Activated naive CD8-positive, alpha-beta T cell treated with anti-CD3 and anti-CD28 coated beads for 36 hours (primary cell): ENCODE measurements at places on chromosomes 12 and 14. TPM values are rescaled to one million over a fixed set of nuclear protein-coding genes. Genes with fewer than 3 reads are reported as not detected.

GRCh38 chr12:69534389-69534822 is 50.9 kb upstream of the CCT2 start:
- H3K27ac ChIP-seq, result peak overlapping the region; percentile 52
- no peak overlapping the region for H3K4me3 ChIP-seq
- peaks cover 20% of the 10 kb centered on the region for H3K4me1 ChIP-seq
- H3K27me3 ChIP-seq, result no peaks in the 10 kb centered on the region
- peak; percentile 46 for DNase-seq

Gene DLGAP5
- total RNA-seq, result 69.2 TPM

Gene TEX52
- total RNA-seq, result not detected

Gene DHRS2
- total RNA-seq, result 10.4 TPM

DNA sequence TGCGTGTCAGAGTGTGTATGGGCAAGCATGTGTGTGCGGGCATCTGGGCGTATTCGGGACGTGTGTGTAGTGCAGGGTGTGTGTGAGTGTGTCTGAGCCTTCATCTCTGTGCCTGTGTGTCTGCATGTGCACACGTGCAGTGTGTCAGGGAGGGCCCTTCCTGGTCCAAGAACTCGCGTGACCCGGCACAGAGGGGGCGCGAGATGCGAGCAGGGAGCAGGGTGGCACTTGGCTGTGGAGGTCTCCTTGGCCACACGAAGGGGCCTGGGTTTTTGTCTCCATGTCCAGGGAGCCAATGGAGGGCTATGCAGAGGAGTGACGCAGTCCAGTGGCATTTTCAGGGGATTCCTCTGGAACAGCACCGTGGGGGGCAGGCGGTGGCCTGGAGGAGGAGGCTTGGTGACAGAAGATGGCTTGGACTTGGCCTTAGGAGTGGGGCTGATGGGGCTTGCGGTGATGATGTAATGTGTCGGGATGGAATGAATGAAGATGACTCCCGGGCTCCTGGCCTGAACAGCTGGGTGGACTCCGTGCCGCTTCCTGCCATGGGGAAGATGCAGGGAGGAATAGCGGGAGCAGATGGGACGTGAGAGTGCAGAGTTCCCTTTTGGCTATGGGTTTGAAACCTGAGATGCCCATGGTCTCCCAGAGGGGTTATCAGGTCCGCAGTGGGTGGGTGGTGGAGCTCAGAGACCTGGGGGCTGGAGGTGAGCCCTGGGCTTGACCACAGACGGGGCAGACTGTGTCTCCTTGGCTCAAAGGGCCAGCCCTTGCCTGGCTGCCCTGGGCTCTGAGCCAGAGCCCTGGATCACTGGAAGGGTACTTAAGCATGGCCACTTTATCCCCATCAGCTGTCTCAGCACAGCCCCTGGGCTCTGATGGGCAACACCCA is 208.3 kb downstream of the PHETA1 start:
- no peak for DNase-seq
- no peak overlapping the region for H3K27ac ChIP-seq
- no peaks in the 10 kb centered on the region for H3K4me1 ChIP-seq
- no peak overlapping the region for H3K4me3 ChIP-seq
- H3K36me3 ChIP-seq, result no peaks in the 10 kb centered on the region
- H3K27me3 ChIP-seq, result no peaks in the 10 kb centered on the region

Gene TAS2R9
- total RNA-seq, result not detected

DNA sequence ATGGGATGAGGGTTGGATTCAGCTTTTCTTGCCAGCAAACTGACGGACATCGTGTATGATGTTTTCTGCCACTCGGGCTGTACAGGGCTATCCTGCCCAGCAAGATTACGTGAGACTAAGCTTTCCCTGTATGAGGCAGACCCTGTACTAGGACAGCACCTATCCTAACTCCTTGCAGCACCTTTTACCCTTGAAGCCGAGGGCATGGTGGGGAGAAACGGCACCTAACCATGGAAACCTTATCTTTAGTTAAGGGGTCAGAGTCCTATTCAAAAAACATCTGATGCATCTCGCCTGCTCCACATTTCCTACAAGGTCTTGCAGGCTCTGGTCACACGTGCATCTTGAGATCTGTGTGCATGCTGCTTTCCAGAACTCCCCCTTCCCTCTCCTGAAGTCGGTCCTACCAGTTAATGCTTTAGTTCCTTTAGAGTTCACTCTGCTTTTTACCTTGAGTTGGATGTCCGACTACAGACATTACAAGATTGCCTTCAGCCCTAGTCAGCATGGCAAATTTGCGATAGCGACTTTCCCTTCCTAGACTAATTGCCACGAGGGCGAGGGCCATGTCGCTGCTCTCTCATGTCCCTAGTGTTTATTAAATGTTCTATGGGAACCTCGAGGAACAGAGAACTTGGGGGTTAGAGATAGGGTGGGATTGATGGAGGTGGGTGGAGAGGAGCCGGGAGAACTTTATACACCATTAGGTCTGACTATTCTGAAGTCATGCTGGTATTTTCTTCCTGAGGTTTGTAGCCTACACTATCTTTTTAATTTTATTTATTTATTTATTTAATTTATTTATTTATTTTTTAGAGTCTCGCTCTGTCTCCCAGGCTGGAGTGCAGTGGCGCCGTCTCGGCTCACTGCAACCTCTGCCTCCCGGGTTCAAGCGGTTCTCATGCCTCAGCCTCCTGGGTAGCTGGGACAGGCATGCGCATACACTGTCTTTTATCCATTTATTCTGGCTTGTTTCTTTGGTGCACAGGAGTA is 6.6 kb downstream of the RAN start:
- H3K27me3 ChIP-seq, result no peaks in the 10 kb centered on the region
- H3K4me3 ChIP-seq, result no peak overlapping the region
- peaks cover 41% of the 10 kb centered on the region for H3K36me3 ChIP-seq
- DNase-seq, result no peak
- H3K4me1 ChIP-seq, result peaks cover 55% of the 10 kb centered on the region
- peak overlapping the region; percentile 61 for H3K27ac ChIP-seq

- no peak for DNase-seq
- no peaks in the 10 kb centered on the region for H3K36me3 ChIP-seq
- H3K27me3 ChIP-seq, result peaks cover 12% of the 10 kb centered on the region
Measured at GRCh38 chr12:85036733-85037132, 582 bp downstream of the LRRIQ1 start.

Gene KRT85
- not detected for total RNA-seq

Gene PTGER2
- total RNA-seq, result 20.8 TPM

DNA sequence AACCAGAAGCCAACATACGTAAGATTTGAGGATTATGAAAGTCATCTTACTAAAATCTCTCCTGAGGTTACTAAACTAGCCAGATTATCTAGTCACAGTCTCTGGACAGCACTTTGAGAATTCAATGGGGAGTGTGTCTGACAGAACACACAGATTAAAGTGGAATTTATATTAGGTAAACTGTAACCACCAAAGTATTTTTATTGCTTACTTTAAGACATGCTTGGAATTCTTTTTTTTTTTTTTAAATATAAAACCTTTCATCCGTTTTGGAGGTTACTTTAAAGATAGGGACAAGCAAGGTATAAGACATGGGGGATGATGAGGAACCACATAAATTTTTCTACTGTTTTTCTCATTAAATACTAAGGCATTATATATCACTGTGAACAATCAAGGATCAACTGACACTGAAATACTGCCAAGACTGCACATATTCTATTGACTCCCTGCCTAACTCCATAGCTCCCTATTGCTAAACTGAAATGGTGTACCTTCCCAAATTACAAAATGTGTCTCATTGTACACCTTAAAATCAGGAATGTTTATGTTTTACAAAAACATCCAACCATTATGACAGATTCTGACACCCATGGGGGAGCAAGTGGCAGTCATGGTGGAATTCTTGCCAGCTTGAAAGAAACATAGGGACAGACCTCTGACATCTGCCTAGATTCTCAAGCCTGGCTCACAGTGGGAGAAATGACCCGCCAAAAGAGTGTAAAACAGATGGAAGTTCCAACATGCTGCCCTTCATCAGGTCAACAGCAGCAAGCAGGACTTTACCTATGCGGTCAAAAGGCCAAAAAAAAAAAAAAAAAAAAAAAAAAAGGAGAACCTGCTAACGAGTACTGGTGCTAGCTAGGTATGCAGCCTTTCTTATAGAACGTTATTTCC is 239.3 kb downstream of the MED13L start:
- H3K4me1 ChIP-seq, result peaks cover 17% of the 10 kb centered on the region
- H3K4me3 ChIP-seq, result no peak overlapping the region
- H3K27me3 ChIP-seq, result no peaks in the 10 kb centered on the region
- no peak for DNase-seq
- no peak overlapping the region for H3K27ac ChIP-seq

Gene KLRD1
- 2.0 TPM for total RNA-seq

Gene MSI1
- 0.60 TPM for total RNA-seq

GRCh38 chr14:64732536-64733120 is 28.4 kb downstream of the PLEKHG3 start:
- H3K4me3 ChIP-seq, result no peak overlapping the region
- no peak for DNase-seq
- no peaks in the 10 kb centered on the region for H3K27me3 ChIP-seq
- no peaks in the 10 kb centered on the region for H3K4me1 ChIP-seq

DNA sequence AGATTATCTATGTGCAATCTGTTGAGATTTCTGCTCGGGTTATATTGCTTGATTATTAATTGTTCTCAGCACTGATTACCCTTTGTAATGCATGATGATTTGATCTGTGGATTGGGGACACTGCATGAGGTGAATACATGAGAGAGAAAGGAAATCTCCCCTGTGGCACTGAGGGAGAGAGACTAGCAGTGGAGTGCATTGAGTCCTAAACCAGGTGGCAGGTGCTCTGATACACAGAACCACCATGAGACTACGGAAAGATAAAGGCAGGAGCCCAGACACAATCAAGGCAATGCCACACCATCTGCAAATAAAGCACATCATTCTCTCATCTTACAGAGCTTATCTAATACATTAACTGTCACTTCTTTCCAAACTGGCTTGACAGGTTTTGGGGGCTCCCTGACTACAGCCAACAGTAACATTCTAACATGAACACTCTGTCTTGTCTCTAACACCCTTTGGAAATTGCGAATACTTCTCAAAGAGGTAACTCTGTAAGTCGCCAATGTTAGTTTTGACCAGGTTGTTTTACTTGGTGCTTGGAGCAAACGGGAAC is 37.6 kb upstream of the TSPAN8 start:
- H3K27me3 ChIP-seq, result no peaks in the 10 kb centered on the region
- no peak overlapping the region for H3K4me3 ChIP-seq
- DNase-seq, result no peak
- H3K4me1 ChIP-seq, result no peaks in the 10 kb centered on the region

DNA sequence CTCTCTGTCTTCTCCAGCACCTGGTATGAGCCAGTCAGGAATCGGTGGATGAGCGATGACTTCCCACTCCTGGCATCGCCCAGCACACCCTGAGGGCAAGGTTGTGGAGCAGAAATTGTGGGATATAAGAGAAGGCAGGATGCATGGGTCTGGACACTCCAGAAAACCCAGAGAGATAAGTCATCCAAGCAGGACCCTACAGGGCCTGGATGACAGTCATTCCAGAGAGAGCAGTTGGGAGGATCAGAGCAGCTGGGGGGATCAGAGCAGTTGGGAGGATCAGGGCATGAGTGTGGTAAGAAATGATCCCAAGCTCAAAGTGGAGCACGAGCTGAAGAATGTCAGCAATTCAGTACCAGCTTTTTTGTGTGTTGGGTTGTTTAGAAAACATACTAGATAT is 4.0 kb downstream of the AGAP2 start:
- no peak overlapping the region for H3K4me3 ChIP-seq
- peak overlapping the region; percentile 31 for H3K27ac ChIP-seq
- peaks cover 14% of the 10 kb centered on the region for H3K4me1 ChIP-seq
- no peak for DNase-seq
- H3K27me3 ChIP-seq, result no peaks in the 10 kb centered on the region
- peaks cover 7% of the 10 kb centered on the region for H3K36me3 ChIP-seq

- H3K4me3 ChIP-seq, result no peak overlapping the region
- H3K27me3 ChIP-seq, result peaks cover 1% of the 10 kb centered on the region
- no peak overlapping the region for H3K27ac ChIP-seq
- no peak for DNase-seq
- H3K36me3 ChIP-seq, result no peaks in the 10 kb centered on the region
Measured at GRCh38 chr12:100753837-100754236, 40.7 kb upstream of the ANO4 start.

GRCh38 chr12:25151476-25151875 is 43.5 kb downstream of the DNAI7 start:
- H3K4me3 ChIP-seq, result no peak overlapping the region
- H3K4me1 ChIP-seq, result peaks cover 10% of the 10 kb centered on the region
- no peaks in the 10 kb centered on the region for H3K27me3 ChIP-seq
- DNase-seq, result no peak
- no peaks in the 10 kb centered on the region for H3K36me3 ChIP-seq

GRCh38 chr12:104748356-104748755 is 209.7 kb downstream of the SLC41A2 start:
- no peak overlapping the region for H3K4me3 ChIP-seq
- peaks cover 4% of the 10 kb centered on the region for H3K36me3 ChIP-seq
- peaks cover 28% of the 10 kb centered on the region for H3K4me1 ChIP-seq

Gene SERPINA10
- not detected for total RNA-seq

DNA sequence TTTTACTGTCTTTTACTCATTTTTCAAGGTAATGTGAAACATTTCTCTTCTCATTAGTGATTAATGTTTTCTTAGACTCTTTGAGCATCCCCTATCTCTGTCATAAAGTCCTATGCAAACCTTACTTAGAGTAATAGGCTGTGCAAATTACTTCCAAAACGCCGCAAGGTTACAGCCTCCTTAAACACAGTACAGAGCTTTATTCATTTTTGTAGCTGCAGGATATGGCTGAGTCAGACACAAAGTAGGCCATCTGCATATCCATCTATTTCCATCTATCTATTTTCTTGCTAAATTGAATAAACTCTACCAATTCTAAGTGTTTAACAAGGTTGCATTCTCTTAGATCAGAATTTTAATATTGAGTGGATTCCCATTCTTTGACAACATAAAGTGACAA is 335.6 kb upstream of the SLC16A7 start:
- no peak for DNase-seq
- no peak overlapping the region for H3K4me3 ChIP-seq
- H3K4me1 ChIP-seq, result no peaks in the 10 kb centered on the region
- H3K27ac ChIP-seq, result no peak overlapping the region
- H3K36me3 ChIP-seq, result no peaks in the 10 kb centered on the region

DNA sequence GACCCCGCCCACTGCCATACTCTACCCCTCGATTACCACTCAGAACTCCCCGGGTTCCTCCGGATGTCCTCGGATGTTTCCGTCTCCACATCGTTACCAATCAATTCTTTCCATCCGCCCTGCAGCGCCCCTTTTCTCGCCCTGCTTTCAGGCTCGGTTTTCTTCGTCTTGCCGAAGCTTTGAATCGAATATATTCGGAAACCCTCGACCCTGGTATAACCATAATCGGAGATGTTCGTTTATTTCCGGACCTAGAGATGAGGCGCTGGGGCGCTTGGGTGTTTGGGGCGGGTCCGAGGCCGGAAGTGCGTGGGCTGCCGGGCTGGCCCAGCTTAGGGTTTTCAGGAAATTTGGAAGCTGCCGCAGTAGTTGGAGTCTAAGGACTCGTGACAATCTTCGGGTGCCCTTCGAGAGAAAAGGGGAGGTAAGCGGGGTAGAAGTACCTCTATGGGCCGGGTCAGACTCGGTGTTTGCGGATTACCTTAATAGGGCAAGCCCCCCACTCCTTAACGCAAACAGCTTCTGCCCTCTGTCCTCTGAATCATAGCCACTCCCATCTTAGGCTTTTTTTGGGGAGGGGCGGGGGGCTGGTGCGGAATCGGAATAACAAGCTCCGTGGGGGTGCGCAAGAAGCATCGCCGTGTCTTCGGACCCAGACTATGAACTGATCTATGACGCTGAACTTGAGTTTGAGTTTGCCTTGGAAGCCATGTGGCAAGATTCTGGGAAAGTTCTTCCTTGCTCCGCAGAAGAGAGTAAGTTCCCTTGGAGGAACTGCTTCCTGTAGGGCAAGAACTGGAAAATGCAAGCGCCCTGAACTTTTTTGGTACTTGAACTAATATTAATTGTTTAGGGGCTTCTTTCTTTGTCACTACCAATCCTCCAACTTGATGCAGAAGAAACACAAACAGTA is at the start of gene C14orf119:
C14orf119 (plus strand) TSS at position 310 of the 913 bp plus-strand sequence. CDS start 2,154 bp downstream, outside the sequence.
- H3K27me3 ChIP-seq, result no peaks in the 10 kb centered on the region
- H3K27ac ChIP-seq, result no peak within 1 kb of the TSS
- no peak within 1 kb of the TSS for H3K4me3 ChIP-seq
- peaks cover 30% of the 10 kb centered on the region for H3K4me1 ChIP-seq
